GM03348 (cell line): ENCODE measurements at places on chromosomes 7 and 10.

- DNase-seq = peak; percentile 77
Measured at GRCh38 chr7:32905175-32905662, 13.7 kb upstream of the KBTBD2 start.

DNA sequence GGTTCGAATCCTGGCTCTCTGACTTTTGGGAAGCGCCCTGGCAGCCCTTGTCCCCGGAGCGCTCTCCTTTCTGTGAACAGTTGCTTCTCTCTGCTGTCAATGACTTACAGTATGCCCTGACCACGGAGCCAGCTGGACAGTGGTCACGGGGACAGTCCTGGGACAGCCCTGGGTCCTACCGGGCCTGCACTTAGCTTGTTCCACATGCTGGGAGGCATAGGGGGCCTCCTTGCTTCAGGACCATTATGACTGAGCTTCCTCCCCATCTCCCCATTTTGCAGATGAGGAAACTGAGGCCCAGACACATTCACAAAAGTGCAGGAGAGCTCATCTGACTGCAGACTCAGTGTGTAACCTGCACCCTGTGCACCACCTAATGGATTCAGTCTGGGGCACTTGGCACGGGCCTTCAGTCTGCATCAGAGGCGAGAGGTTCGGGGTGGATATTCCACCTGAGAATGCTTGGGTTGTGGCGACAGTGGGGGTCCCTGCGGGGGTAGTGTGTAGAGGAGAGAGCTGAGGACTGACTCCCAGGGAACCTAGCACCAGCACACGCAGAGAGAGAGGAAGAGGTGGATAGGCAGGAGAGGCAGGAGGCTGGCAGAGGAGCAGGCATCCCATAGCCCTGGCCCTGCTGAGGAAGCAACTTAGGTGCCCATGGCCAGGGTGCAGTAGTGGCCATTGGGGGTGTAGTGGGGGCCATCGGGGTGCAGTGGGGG is 1.6 kb downstream of the DOCK1 start:
- no peak for DNase-seq

GRCh38 chr7:101126651-101127459 is at the start of gene SERPINE1:
Gene SERPINE1 (plus strand): TSS chr7:101127104. CDS start chr7:101128394, 1,290 bp downstream.
- peak; percentile 95 for DNase-seq

DNA sequence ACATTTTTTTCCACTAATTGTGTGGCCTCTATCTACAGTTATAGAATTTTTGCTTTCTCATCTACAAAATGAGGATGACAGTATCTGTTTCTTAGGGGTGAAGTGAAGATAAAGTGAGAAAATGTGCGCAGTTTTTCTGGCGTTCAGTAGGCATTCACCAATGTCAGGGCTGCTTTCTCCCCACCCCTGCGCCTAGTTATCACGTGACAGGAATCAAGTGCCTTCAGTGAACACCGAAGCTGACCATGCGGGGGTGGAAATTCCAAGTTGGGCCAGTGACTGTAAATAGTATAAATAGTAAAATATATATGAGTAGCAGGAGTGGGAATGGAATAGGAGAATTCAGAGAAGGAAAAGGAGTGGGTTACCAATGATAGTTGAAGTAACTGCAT is 77.4 kb downstream of the TAF3 start:
- DNase-seq = no peak

DNA sequence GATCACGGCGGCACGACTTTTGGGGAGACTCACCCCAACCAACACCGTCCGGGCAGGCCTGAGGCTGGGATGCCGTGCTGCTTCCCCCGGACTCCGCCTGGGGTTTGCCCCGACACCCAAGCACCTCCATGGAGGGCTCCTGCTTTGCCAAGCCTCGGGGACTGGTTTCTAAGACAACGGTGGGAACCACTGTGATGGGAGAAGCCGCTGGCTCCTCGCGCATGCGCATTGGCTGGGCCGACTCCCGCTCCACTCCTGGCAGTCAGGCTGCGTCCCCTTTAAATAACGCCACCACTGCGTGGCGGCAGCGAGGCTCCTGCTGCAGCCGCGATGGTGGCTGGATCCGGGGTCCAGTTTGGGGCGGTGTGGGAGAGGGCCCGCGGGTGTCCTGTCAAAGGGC is 201.0 kb downstream of the ZNF716 start:
- no peak for DNase-seq

DNA sequence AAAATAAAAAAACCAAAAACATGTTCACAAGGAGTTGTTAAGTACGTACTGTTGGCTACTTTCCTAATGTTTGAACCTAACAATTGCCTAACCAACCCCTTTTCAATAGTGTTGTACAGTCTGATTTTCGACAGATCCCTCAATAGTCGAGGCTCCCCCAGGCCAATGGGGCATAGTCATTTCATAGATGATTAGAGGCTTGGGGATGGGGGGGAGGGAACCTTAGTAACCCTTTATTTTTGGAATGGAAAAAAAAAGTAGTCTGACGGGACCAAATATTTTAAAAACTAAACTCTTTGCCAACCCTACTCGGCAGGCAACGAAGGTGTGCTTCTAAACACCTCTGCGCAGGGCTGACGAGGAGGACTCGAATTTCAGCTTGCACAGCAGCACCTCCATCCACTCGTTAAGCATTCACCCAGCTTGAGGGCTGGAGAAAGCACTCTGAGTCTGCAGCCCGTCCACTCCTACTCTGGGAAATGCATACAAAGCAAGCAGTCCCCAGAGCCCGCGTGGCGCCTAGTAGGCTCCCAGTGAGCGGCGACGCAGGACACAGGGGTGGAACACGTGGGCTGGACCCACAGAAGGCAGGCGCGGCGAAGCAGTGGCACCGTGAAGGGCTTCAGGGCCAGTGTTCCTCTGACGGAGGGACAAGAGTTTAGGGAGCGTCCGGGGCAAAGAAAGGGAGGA is 899 bp downstream of the PUS7 start:
- peak; percentile 13 for DNase-seq

DNA sequence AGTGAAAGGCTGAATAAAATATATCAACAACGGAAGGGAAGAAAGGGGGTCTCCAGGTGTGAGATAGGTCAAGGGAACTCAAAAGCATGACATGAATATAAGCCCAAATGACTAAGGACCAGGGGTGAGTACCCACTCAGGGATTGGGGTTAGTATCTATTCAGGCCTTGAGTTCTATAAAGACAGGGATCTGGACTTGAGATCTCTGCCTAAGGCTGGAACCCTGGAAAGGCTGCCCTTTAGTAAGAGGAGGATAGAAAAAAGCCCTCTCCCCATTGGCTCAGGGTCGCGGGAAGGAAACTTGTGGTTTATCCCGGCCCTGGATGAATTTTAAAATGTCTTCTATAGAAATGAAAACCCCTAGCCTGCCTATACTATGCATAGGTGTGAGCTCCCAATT is 2.4 kb upstream of the ITPRIP start:
- no peak for DNase-seq

GRCh38 chr10:112235920-112236319 is 47.3 kb upstream of the TECTB start:
- peak; percentile 41 for DNase-seq

DNA sequence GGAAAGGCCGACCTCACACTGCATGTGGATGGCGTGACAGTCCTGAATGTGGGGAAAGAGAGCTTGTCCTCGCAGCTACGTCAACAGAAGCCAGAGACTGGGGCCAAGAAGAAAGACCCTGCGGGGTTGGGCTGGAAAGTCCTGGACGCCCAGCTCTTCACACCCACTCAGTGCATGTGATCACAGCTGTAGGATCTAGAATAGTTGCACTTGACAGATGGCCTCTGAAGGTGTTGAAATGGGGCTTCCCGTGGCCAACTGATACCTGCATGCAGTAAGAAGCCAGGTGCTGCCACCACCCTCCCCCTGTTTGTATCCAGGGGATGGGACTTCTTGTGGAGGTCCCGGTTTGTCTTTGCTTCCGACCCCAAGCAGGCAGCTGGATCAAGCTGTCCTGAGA is 34.1 kb upstream of the OCM2 start:
- no peak for DNase-seq

- no peak for DNase-seq
Measured at GRCh38 chr7:107960272-107960671, 42.7 kb downstream of the LAMB1 start.

- no peak for DNase-seq
Measured at GRCh38 chr10:88608052-88608732, 21.6 kb downstream of the LIPJ start.
